ENCODE measurements at places on chromosomes 16 and 17.

DNA sequence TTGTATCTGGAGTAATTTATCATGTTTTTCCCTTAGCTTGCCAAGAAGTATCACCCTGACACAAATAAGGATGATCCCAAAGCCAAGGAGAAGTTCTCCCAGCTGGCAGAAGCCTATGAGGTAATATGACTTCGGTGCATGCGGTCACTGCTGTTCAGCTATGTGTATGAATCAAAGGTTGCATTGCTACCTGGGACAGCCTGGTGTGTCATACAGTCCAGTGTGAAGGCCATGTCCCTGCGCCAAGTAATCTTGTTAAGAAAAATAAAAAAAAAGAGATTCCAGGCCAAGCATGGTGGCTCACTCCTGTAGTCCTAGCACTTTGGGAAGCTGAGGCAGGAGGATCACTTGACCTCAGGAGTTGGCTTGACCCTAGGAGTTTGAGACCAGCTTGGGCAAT is 11.7 kb downstream of the DNAJA3 start:
- no peak for DNase-seq

- DNase-seq: no peak
Observed at GRCh38 chr17:74515941-74516340, 15.3 kb downstream of the CD300LB start.

DNA sequence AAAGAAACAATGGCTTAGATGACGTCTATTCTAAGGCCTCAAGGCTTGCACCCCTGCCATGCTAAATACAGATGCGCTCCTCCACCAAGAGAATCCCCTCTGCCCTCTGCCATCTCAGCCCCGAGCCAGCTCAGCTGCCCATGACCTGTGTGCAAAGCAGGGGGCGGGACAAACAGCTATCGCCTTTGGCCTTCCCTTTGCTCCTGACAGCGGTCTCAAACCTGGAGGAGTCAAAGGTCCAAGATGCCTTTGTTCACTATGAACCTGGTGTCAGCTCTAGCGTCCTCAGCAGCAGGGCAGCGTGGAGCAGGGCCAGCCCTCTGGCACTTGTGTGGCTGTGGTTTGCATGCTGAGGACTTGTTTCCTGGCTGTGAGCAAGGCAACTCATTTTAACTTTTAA is 12.3 kb downstream of the SLX4 start:
- DNase-seq: no peak

DNA sequence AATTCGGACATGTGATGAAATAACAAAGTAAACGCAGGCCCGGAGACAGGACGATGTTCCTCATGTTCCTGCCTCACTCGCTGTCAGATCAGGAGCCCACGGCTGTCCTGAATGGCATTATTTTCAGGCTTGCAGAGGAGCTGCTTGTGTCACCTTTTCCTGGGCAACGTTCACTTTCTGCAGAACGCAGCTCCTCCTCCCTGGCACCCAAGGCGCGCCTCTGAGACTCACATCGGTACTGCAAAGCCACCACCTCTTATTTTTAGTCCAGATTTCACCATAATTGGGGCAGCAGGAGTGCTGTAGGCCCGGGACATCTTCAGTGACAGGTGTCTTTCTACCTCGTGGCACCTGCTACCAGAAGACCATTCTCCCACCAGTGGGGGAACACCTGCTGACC is 8.0 kb upstream of the C16orf96 start:
- no peak for DNase-seq

Measured in EL (cell line).